Liver (tissue), 10 donors: ENCODE measurements at places on chromosomes 4 and X. TPM values are rescaled to one million over a fixed set of nuclear protein-coding genes. Genes with fewer than 3 reads are reported as not detected.

DNA sequence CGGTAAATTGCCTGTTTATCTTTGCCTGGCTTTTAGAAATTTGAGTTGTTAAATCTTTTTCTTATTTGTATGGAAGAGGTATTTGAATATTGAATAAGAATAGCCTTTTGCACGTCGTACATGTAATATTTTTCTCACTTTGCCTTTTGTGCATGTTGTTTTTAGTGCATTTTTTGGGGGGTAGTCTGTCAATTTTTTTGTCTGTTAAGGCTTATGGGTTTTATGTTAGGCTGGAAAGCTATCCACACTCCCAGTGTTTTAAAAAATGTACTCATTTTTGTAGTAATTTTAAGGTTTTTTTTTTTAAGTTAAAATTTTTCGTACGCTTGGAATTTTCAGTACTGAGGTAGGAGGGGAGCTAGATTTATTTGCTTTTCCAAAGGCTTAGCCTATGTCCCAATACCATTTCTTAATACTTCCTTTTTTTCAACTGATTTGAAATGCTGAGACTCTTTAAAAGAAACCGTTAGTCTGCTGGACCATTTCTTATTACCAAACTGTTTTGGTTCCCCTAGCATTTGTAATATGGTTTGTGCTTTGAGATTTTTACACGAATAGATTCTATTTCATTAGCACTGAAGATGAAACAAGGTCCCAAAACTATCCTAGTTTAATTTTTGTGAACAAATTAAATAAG, 1.3 kb downstream of the HERC5 start:
- no peaks in the 10 kb centered on the region for H3K27me3 ChIP-seq
- H3K4me3 ChIP-seq = peak overlapping the region; percentile 83
- no peak for DNase-seq

- no peak for DNase-seq
- H3K4me1 ChIP-seq = no peaks in the 10 kb centered on the region
- H3K27ac ChIP-seq = no peak overlapping the region
- H3K27me3 ChIP-seq = no peaks in the 10 kb centered on the region
Observed at GRCh38 chrX:26574234-26574633, 358.3 kb downstream of the MAGEB5 start.

DNA sequence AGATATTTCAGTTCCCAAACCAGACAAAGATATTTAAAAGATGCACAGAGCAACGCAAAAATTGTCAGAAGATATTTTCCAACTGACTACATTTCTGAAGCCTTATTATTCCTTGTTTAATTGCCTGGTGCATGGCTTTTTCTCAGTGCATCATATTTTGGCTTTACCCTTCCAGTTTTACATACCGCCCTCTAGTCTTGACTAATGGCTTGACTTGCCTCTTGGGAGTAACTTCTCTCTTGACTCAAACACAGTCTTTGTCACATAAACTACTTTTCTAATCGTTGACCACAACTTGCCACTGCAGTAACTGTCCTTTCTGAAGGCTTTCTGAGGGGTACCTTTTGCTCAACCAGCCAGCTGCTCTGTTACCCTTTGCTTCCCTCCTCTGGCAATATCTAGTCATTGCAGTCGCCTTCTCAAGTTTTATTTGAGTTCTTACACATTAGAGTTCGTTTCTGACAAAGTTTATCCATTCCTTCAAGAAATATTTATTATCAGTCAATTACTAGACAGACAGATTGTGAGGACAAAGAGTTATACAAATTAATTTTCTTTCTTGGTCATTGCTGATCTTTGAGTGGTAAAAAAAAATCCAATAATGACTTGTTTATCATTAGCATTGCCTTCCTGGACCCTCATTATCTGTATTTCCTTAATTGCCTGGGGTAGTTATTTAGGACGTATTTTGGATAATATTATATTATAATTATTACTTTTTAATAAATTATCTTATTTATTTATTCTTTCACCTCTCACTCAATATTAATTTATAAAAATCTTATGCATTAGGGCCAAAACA, 506.9 kb upstream of the PCDH10 start:
- no peaks in the 10 kb centered on the region for H3K4me1 ChIP-seq
- no peaks in the 10 kb centered on the region for H3K36me3 ChIP-seq
- no peaks in the 10 kb centered on the region for H3K27me3 ChIP-seq
- H3K27ac ChIP-seq = no peak overlapping the region
- DNase-seq = no peak

GRCh38 chrX:42466332-42467046, 311.5 kb downstream of the PPP1R2C start:
- no peak overlapping the region for H3K27ac ChIP-seq
- no peak overlapping the region for H3K4me3 ChIP-seq
- H3K27me3 ChIP-seq = no peaks in the 10 kb centered on the region
- no peak for DNase-seq

DNA sequence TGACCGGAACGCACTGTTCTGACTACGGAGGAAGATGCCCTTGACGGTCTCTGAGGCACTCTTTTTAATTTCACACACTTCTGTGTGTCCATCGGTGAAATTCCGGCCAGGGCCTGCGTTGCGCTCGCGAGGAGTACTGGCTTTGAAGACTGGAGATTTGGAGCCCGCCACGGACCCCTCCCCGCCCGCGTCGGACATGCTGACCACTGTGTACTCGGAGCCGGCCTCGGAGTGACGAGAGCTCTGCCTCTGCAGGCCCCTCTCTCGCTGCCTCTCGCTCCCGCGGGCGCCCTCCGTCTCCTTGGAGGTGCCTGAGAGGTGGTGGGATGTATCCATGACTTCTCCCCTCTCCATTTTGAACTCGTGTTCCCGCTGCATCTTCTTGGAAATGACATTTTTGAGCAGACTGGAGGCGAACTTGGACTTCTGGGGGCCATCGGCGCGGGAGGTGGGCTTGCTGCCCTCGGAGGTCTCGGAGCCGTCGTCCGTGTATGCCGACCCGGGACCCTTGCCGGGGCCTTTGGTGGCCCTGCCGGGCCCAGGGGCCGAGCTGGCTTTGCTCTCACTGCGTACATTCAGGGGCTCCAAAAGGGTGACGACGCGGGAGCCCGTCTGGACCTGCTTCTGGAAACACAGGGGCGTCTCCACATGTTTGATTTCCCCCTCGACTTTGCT, 5.7 kb downstream of the C4orf54 start:
- no peak for DNase-seq
- no peak overlapping the region for H3K27ac ChIP-seq
- no peaks in the 10 kb centered on the region for H3K4me1 ChIP-seq
- no peaks in the 10 kb centered on the region for H3K36me3 ChIP-seq

Gene STATH
- polyA plus RNA-seq = not detected

Gene APBB2
- 4.8 TPM for polyA plus RNA-seq

Gene RHOXF2
- not detected for polyA plus RNA-seq
